Stimulated activated CD8-positive, alpha-beta memory T cell treated with anti-CD3 and anti-CD28 coated beads, Interleukin-7, amount 100 ng/mL, for 1 hour (primary cell): ENCODE measurements at places on chromosomes 3 and 15.

DNA sequence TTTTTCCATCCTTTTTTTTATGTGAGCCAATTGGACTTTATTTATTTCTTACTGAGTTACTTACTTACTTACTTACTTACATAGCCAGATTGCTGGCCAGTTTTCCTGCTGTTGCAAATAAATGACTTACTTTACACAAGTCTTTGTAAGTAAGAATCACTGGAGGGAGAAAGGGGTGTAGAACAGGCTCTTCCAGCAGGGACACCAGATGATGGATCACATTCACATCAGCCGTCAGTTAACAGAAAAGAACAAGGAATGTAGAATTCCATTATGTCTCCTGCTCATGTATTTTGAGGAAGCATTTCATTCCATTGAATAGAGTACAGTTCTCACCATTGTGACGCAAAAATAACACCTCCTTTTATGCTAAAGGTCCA, 188.6 kb downstream of the FNDC3B start:
- no peak for DNase-seq

GRCh38 chr3:188712248-188712924, 459.4 kb upstream of the TPRG1 start:
- DNase-seq, result no peak

DNA sequence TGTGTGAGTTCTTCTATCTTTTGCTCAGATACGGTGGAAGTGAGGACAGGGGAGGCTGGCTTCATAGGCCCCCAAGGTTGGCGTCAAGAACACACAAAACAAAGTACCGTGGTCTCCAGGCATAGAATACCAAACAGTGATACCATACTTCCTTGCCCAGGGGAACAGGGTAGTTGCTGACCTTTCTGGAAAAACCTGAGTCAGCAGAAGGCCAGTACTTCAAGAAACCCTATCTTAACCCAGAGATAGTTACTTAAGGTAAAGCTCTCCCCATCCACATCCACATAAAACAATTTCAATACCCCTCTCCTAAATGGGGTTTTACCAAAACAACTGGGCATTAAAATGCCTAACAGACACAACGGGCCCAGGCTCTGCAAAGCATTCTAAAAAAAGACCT, 29.6 kb upstream of the RPS17 start:
- DNase-seq, result no peak

DNA sequence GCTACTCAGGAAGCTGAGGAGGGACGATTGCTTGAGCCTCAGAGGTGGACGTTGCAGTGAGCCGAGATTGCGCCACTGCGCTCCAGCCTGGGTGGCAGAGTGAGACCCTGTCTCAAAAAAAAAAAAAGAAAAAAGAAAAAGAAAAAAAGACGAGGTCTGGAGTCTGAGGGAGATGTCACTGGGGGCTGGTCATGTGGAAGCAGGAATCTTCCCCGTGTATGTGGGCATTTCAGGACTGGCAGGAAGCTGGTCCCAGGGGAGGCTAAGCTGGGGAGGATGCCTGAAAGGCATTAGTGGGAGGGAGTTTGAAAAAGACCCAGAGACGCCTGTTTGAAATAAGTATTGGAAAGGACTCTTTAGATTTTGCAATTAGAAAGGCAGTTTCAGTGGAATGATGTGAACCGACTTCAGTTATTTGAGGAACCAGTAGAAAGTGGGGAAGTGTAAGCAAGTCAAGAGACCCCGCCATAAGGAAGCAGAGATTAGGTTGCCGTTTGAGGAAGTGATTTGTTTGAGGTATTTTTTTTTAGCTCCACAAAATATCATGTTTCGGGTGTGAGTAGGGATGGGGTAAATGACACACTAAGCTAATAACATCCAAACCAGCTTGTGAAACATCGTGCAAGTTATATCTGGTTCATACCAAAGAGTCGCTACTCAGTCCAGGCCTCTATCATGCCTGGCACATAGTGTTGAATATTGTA, 55.5 kb downstream of the ST6GAL1 start:
- no peak for DNase-seq

- no peak for DNase-seq
Observed at GRCh38 chr3:183572935-183573334, 17.4 kb upstream of the KLHL6 start.

DNA sequence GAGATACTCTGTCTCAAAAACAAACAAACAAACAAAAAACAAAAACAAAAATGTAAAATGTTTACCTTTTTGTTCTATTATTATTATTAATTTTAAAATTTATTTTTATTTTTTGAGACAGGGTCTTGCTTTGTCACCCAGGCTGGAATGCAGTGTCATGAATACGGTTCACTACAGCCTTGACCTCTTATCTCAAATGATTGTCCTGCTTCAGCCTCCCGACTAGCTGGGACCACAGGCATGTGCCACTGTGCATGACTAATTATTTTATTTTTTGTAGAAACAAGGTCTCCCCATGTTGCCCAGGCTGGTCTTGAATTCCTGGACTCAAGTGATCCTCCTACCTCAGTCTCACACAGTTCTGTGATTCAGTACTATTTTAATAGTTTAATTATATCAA, 5.7 kb upstream of the SLC25A26 start:
- DNase-seq, result no peak

DNA sequence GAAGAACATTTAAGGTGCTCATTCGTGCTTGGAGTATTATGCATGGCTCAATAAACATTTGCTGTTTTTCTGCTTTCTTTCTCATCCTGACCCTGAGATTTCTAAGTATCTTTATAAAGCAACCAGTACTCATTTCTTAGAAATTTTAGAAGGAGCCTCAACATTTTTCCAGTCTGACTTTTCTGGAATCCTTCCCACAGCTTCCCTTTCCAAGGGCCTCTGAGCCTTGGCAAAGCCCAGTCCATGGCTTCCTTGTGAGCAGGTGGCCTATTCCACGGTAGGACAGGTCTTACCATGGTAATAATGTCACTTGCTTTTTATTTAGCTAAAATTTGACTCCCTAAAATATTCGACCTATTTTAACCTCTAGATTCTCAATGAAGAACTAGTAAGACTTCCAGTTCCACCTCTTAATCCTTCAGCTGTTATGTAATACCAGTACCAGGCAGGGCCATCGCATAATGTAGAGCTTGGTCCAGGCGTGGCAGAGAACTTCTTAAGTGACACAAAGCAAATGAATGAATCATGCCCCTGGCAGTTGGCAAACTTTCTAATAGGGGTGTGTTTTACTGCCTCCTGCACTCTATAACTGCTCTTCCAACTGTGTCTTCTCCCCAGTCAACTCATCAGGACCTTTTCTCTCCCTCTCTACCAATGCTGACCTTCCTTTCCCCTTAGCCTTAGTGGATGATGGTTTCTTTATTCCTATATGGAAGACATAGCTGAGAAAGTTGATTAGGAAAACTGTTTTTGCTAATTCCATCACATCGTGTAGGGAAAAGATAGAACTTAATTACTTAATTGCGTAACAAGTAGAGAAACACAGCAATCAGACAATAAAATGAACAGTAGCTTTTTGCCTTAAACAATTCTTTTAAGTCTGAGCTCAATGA, 894 bp upstream of the TM4SF4 start:
- no peak for DNase-seq
